ENCODE measurements at places on chromosomes 16 and 17.

DNA sequence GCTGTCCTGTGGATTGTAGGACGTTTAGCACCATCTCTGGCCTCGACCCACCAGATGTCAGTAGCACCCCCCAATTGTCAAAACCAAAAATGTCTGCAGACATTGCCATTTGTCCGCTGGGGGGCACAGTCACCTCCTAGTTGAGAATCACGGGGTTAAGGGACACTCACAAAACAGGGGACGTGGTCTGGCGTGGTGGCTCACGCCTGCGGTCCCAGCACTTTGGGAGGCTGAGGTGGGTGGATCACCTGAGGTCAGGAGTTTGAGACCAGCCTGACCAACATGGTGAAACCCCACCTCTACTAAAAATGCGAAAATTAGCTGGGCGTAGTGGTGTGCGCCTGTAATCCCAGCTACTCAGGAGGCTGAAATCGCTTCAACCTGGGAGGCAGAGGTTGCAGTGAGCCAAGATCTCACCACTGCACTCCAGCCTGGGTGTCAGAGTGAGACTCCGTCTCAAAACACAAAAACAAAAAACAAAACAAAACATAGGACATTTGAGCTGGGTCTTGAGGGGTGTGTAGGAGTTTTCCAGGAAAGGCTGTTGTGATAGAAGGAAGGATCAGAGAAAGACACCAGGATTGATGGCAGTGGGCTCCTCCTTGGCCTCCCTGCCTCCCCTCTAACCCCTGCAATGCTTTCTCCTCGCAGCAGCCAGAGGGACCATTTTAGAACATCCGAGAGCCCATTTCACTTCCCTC lies 171.8 kb upstream of the GSE1 start:
- no peak for DNase-seq

- DNase-seq: peak; percentile 71
These were observed 20.6 kb downstream of the ADAM11 start for GRCh38 chr17:44779211-44780025.

GRCh38 chr17:79627766-79628690 lies 17.2 kb upstream of the RBFOX3 start:
- DNase-seq: no peak

DNA sequence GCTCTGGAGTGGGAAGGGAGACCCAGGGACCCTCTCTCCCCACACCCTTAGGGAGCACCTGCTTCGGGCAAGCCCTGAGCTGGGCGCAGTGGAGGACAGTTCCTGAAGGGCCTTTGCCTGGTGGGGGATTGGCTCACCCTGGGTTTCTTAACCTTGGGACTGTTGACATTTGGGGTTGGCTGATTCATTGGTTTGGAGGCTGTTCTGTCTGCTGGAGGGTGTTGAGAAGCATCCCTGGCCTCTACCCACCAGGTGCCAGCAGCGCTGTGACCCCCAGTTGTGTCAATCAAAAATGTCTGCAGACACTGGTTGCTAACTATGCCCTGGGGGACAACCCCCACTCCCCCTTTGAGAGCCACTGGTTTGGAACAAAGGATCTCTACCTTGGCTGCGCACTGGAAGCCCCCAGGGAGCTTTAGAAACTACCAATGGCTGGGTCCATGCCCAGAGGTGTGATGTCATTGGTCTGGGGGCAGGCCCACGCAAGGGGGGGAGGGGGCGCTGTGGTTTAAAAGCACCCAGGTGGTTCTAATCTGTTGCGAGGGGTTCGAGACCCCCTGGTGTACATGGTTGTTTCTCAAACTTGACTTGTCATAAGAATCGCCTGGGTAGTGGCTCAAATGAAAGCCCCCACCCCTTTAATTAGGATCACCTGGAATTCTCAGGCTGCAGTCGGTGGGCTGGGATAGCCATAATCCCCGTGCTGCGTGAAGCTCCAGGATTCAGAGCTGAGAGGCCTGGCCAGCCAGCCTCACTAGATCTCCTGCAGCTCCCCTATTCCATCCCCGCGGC lies 151.9 kb upstream of the GSE1 start:
- DNase-seq: no peak
